ENCODE measurements at places on chromosomes 1 and 21. TPM values are rescaled to one million over a fixed set of nuclear protein-coding genes. Genes with fewer than 3 reads are reported as not detected.

- no peak for DNase-seq
These were observed 245.1 kb downstream of the NFIA start for GRCh38 chr1:61327436-61327835.

DNA sequence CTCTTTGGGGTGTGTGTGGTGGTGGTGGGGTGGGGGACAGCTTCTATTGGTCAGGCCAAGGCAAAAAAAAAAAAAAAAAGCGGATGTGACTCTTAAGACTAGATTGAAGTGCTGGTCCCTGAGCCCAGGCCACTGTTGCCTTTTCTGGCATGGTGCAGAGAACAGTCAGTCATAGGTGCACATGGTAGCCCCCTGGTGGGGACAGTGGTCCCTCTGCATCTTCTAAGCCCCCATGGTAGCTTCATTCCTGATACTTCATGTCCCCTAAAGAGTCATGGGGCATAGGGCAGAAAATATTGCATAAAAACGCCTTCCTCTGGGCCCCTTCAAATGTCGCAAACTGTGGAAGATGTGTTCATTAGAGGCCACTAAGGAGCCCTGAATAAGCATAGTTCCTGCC is 371.8 kb downstream of the NPHP4 start:
- no peak for DNase-seq

DNA sequence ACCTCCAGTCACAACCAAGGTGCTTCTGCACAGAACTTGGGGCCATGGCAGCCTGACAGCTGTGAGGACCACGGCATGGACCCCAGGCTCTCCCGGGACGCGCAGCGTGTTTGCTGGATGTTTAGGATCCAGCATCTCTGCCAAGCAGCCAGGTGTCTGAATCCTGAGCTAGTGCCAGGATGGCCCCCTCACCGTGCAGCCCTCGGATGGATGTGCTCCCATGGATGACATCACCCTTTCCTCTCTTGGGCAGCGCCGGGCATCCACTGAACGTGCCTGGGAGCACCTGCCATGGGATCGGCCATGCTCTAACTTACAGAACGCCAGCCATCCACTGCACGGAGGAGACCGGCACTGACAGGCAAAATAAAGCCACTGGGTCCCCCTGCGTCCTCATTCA is 53.9 kb downstream of the PRDM15 start:
- DNase-seq, result no peak

DNA sequence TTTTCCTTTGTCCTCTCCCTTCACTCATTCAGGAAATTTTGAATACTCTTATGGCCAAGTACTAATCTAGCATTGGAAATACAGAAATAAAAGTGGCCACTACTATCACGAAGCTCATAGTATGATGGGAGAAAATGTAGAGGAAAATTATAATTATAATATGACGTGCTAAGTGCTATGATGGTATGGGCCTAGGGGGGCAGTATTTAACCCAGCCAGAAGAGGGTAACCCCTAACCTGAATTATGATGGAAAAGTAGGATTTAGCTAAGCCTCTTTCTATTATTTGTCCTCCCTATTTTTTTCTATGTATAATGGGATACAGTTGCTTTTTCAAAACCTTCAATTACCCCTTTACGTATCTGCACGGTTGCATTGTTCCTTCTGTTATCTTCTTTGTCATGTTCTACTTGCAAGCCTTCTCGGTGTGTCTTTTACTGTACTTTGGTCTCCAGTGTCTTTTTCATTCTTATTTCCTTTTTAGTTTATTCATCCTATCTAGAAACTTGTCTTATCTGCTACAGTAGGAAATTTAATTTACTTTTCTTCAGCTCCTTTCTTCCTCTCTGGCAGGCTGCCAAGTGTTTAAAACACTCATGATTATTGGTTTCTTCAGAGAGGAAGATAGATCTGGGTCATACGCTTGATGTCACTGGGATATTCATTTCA is 88.8 kb upstream of the GPR52 start:
- peak; percentile 60 for DNase-seq

GRCh38 chr1:66599899-66600737 is 66.2 kb downstream of the SGIP1 start:
- no peak for DNase-seq

- DNase-seq, result no peak
These were observed 6.5 kb downstream of the RNF207 start for GRCh38 chr1:6212193-6212959.

GRCh38 chr21:15359251-15359650 is 294.5 kb upstream of the NRIP1 start:
- DNase-seq, result no peak

GRCh38 chr1:212167098-212167497 is 118.1 kb upstream of the PPP2R5A start:
- DNase-seq, result no peak

GRCh38 chr1:235643837-235644692 is 5.5 kb downstream of the GNG4 start:
- no peak for DNase-seq

- no peak for DNase-seq
These were observed 7.4 kb downstream of the YTHDF2 start for GRCh38 chr1:28744184-28744583.

The ZNF648 gene
- not detected for polyA plus RNA-seq

The ZNF644 gene
- 14.6 TPM for polyA plus RNA-seq

The SIPA1L2 gene
- polyA plus RNA-seq, result 4.5 TPM

The LRRC71 gene
- polyA plus RNA-seq, result 0.07 TPM
